Occipital lobe (tissue), 3 donors: ENCODE measurements at places on chromosomes 2 and 18.

GRCh38 chr2:152598975-152599759, 118.1 kb downstream of the PRPF40A start:
- no peak for DNase-seq

DNA sequence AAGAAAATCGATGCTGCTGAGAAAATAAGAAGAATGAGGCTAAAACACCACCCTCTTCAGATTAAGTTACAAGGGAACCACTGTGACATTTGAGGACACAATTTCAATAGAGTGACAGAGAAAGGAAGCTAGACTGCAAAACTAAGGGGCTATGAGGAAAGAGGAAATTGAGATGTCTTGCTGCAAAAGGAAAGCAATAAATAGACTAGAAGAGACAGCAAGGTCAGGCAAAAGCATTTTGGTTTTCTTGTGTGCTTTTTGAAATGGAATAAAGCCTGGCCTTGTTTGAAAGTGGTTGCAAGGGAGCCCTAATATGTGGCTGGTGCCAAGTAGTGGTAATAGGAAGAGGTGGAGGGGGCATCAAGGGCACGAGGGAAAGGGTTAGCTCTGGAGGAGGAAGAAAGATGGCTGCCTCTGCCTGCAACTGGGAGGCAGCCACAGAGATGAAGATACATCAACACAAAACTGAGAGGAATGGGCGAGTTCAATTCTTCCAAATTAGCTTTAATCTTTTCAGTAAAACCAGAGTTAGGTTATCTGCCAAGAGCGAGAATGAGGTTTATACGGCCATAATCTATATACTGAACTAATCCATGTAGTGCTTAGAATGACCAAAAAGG, 1.2 kb upstream of the MRO start:
- no peak for DNase-seq

- DNase-seq: no peak
Measured at GRCh38 chr2:39188960-39189494, 54.7 kb downstream of the CDKL4 start.

- no peak for DNase-seq
Measured at GRCh38 chr2:218319813-218320365, 27.6 kb upstream of the TMBIM1 start.

DNA sequence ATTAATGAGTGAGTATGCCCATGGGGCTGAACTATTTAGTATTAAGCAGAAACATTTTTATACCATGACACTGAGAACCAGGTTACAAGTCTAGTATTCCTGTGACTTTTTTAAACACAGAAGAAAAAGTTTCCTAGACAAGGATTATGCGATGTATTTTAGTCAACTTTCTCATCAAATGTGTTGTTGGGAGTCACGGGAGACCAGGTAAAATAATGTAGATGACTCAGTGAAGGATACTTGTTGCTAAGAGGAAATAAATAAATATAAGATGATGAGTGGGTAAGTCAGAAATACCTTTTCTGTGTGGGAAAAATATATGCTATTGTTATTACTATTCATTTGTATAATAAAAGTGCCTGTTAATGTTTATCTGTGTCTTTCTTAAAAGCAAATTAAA, 23.4 kb downstream of the MBD5 start:
- no peak for DNase-seq

GRCh38 chr2:83584672-83585071, 874.4 kb downstream of the SUCLG1 start:
- no peak for DNase-seq

- DNase-seq: no peak
Measured at GRCh38 chr2:129203331-129203730, 776.1 kb upstream of the RAB6C start.

DNA sequence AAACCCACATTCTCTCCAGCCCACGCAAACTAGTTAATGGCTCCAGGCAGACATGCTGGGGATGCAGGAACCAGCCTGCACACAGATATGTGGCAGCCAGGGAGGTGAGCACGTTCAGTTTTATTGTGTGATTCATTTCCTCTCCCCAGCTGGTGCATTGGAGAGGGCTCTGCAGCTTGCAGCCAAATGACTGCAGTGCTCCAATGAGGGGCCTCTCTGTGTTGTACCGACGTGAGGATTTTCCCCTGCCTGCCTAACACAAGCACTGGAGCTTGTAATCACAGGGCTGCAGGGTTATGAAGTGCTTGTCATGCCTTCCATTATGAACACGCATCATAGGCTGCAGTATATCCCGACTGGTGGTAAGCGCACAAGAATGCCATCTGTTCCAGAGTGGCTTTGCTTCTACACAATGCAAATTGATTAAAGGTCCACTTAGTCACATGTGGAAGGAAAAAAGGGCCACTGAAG, 92.3 kb upstream of the THUMPD2 start:
- peak; percentile 58 for DNase-seq

DNA sequence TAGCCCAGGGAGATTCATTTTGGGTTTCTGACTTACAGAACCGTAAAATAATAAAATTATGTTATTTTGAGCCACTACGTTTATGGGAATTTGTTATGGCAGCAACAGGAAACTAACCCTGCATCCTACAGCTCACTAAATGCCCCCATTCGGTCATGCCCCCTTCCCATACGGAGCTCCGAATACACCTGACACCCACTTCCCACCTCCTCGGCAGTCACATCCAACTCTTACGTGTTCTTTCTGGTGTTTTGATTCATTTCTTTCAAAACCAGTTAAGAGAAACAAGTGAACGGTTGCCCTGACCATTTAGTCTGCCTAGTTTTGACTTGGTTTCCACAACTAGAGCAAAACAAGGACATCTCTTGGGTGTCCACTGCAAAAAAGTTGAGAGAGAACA, 19.7 kb downstream of the EIPR1 start:
- DNase-seq: no peak

GRCh38 chr2:17373741-17374140, 144.5 kb downstream of the RAD51AP2 start:
- no peak for DNase-seq

DNA sequence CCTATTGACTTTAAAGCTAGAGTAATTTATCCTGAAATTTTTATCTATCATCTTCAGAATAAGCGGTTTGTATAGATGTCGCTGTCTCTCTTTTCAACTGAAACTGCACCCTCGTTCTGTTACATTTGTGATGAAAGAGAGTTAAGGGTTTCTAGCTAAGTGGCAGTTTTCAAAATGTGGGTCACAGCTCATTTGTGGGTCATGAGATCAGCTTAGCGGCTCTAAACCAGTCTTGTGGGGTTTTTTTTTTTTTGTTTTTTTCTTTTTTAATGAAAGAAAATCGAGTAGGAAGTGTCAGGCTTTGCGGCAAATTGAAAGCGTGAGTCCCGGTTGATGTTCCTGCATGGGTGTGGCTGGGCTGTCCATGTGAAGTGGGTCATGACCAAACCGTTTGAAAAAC, 31.2 kb downstream of the SALL3 start:
- DNase-seq: no peak

GRCh38 chr2:230414302-230414701, 1.7 kb upstream of the SP100 start:
- DNase-seq: no peak

DNA sequence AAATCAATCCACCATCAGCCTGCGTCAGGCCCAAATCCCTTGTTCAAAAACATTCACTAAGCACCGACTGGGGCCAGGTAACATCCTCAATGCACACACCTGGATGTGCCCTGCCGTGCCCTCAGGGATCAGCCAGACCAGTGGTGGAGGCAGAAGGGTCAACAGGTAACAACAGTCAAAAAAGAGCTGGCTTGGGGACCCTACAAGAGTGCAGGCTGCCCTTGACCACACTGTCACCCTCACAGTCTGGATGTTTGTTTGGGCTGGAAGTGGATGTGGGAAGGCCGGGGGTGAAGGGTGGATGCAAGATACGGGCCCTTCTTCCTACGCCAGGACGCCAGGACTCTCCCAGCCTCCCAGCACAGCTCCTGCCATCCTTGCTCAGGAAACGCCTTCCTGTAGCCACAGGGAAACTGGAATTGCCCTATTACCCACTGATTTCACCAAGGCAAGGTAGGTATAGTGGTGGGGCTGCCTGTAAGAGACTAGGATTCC, 2.7 kb downstream of the BIN1 start:
- no peak for DNase-seq

GRCh38 chr2:173458991-173459780, 104.5 kb downstream of the CDCA7 start:
- DNase-seq: no peak

GRCh38 chr2:65299246-65299645, 71.6 kb downstream of the ACTR2 start:
- DNase-seq: no peak

- no peak for DNase-seq
Measured at GRCh38 chr2:147845411-147845971, 662 bp downstream of the ACVR2A start.

DNA sequence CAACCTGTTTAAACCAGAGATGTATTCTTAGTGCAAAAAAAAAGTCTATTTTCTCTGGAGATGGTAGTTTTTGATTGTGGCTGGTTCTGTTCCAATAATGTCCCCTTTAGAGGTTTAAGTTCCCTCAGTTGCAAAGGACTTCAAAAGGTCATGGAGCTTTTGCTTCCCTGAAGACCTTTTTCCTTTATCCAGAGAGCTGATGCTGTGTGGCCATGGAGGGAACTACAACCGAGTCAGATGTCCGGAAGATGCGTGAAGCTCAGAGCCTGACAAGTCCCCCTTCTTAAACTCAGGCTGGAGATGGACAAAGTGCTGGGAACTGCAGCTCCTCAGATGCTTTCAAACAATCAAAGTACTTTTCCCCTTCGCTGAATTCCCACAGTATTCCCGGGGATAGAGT, 176.1 kb downstream of the TMEM18 start:
- no peak for DNase-seq

- no peak for DNase-seq
Measured at GRCh38 chr18:7633171-7633570, 66.1 kb downstream of the PTPRM start.

DNA sequence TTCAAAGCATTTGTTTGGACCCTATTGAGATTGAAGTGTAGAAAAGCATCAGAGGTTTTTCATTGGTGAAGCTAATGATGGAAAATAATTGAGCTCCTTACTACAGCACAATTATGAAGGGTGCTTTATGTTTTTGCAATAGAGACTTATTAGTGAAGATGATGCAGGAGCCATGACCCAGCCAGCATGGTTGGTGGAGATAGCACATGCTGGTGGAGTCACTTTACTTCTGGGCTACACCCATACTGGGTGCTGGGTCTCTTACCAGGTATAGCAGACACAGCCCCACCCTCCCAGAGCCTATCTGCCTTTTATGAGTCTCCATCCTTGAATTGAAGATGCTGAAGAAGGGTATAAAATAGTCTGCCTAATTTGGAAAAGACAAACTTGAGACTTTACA, 3.6 kb downstream of the ACP1 start:
- no peak for DNase-seq

DNA sequence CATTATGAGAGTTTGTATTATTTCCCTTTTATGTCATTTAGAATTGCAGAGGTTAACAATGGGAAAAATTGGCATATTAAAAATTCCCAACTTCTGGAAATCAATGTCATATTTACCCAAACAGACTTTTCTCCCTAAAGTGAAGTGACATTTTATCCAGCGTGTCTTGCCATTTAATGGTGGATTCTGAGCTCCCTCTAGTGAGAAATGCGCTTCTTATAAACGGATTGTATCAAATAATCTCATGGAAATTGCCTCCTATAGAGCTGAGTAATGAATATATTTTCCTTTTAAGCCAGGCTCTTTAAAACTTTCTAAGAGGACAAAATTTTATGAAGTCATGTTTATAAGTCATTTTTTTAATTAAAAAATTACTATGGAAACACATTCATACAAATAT, 5.7 kb upstream of the GCFC2 start:
- DNase-seq: no peak

DNA sequence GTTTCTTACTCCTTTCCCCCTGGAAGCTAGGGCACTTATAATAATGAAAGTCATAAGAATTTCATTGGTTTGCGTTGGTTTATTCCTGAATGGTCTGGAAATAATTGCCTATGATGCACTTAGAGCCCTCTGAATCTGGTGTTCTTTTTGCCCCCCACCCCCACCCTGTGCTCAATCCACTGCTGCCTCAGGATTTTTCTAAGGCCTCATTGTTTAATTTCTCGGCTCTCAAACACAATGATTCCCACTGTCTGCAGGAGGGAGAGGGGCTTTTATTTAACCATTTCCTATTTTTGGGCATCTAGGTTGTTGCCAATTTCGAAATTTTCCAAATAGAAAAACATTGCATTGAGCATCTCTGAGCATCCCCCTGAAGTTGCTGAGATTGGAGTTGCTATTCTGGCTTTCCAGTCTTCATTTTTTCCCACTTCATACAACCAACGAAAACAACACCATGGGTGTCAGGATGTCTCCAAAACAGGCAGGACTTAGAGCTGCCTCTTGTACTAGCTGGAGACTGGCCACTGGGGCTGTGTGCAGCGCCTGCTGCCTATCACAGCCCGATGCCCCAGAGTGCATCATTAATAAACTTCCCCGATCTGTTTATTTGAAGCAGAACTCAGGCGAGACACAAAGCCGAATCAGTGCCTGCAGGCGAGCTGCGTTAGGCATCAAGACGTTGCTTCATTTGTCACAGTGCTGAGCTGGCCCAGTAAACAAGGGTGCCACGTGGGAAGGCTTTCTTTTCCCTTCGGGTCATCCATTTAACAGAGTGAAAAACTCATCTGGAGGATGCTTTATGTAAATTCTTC, 1.8 kb upstream of the PCARE start:
- DNase-seq: peak; percentile 69

- DNase-seq: no peak
Measured at GRCh38 chr18:55041366-55041765, 82.1 kb upstream of the CCDC68 start.

GRCh38 chr2:172606285-172606684, 50.4 kb downstream of the PDK1 start:
- DNase-seq: no peak

GRCh38 chr2:172084645-172085459, 455 bp upstream of the DLX1 start:
- peak; percentile 24 for DNase-seq

DNA sequence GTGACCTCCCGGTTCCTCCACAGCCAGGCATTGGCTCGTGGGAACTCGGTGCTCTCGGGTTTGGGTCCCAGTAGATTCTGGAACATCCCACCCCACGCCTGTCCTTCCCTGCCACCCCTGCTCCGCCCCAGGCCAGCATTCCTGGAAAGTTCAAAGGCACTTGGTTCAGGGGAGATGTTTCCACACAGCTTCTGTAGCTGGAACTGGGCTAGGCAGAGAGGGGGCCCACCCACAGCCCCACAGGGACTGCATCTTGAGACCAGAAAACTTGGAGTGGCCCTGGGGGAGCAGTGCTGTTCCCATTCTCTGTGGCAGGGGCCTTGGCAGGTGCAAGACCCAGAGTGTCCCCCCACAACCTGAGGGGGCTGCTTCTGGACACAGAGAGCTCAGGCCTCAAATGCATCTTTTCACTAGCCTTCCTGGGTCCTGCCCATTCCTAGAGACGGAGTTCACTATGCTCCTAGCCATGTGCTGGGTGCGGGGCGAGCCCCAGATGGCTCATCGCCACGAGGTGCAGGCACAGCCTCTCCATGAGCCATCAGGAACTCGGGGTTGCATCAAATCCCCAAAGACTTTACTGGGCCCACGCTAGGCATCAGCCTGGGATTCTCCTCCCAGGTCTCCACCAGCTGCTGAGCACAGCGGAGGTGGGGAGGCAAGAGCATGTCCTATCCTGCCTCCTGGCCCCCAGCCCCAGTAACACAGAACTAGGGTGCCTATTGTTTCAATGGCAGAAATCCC, 68.7 kb downstream of the ZFP36L2 start:
- no peak for DNase-seq

- no peak for DNase-seq
Measured at GRCh38 chr2:151165105-151165684, 96.5 kb downstream of the RBM43 start.

GRCh38 chr2:44397447-44398175, 35.9 kb downstream of the CAMKMT start:
- no peak for DNase-seq
